ENCODE measurements at places on chromosomes 6 and 20.

GRCh38 chr6:70277470-70277869, 25.4 kb downstream of the COL9A1 start:
- DNase-seq, result no peak

GRCh38 chr20:23086931-23087411, 847 bp upstream of the CD93 start:
- no peak for DNase-seq

GRCh38 chr20:50629670-50630045, 61.7 kb downstream of the RIPOR3 start:
- DNase-seq, result no peak

- DNase-seq, result no peak
Observed at GRCh38 chr6:108714101-108714765, 134.0 kb upstream of the ARMC2 start.

GRCh38 chr20:61757678-61758563, 307.8 kb downstream of the TAF4 start:
- no peak for DNase-seq

DNA sequence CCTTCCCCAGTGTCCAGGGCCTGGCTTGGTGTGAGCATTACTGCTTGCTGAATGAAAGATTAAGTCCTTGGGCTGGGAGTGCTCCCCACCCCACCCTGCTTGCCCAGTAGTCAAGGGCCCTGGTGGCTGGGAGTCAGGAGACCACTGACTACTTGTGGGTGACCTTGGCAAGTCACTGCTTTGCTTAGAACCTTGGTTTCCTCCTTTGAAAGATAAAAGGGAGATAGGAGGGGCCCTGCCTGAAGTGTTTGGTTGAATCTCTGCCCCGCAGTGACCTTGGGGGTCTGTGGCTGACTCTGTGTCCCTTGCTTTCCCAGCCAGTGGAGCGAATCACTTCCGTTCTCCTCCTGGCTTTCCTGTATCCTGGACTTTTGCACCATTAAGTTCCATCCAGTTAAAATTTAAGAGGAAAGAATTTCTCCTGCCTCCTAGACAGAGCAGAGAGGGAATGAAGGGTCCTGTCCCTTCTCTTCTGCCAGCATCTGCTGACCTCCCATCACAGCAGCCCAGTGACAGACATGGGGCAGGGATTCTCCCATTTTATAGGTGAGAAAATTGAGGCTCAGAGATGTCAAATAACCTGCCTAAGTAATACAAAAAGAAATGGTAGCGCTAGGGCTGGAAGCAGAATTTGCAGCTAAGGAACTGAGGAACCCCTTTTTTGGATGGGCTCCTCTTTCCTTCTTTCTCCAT, 3.5 kb upstream of the EPB41L1 start:
- no peak for DNase-seq

DNA sequence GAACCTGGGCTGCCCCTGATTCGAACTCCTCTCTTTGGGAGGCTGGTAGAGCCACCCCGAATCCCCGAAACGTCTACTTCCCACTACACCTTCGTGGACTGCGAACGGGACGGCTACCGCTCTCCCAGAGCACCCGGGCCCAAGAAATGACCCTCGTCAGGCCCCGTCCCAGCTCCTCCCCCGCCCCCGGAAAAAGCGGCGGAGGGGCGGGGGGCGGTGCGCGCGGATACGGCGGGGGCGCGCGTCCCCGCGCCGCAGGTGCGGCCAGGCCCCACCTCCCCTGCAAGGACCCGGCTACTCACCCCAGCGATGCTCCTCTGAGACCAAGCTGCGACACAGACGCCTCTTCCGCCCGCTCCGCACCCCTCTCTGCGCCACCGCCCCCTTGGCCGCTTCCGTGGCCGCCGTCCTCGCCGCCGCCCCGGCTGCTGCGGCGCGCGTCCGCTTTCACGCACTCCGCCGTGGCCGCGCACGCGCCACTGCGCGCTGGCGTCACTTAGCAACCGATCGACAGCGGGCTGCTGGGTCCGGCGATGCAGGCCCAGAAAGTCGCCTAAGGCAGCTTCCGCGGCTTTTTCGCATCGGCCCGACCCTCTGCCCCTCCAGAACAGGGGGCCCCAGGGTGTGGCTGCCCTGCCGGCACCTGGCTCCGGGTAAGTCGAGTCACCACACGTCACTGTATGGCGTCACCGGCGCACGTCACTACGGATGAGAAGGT, at the start of gene BTBD9:
Gene BTBD9 (minus strand): TSS at position 432 of the 718 bp plus-strand sequence.
- peak; percentile 30 for DNase-seq

GRCh38 chr6:170416303-170416702, 109.7 kb downstream of the FAM120B start:
- no peak for DNase-seq

DNA sequence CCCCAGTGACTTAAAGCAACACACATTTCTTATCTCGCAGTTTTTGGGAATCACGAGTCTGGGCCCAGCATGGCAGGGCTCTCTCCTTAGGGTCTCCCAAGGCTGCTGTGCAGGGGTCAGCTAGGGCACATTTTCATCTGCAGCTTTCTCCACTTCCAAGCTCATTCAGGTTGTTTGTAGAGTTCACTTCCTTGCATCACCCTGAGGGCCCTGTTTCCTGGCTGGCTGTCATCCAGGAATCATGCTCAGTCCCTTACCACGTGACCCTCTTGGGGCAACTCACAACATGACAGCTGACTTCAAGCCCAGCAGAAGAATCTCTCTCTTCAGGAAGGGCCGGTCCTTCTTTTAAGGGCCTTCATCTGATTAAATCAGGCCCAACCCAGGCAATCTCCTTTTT, 21.3 kb downstream of the SNAP25 start:
- DNase-seq, result no peak
